ENCODE measurements at places on chromosomes 16 and 17.

GRCh38 chr17:39925282-39926134 is 1.9 kb downstream of the ORMDL3 start:
- no peak for DNase-seq

GRCh38 chr17:31134576-31134975 is 39.8 kb downstream of the NF1 start:
- no peak for DNase-seq

- DNase-seq: no peak
Measured at GRCh38 chr17:15501793-15502192, 34.4 kb upstream of the CDRT4 start.

GRCh38 chr16:28936784-28937155 is 5.0 kb downstream of the CD19 start:
- no peak for DNase-seq

GRCh38 chr16:361341-361871 is 8.9 kb upstream of the AXIN1 start:
- no peak for DNase-seq

DNA sequence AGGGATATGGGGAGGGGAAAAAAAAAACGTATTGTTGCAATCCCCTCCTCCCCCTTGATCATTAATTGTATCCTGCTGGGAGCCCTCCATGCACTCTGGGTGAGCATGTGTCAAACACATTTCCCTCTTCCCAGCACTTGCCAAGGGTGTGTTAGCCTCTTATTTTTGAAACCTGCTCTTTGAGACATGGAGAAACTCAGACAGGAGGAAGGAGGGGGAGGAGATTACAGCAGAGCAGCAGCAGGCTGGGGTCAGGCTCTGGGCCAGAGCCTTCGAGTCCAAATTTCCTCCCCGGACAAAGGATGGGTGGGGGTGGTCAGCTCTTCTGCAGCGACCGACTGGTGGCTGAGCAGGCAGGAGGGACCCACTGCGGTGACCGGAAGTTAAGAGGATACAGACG is 64.7 kb downstream of the SOX9 start:
- no peak for DNase-seq

- DNase-seq: no peak
Measured at GRCh38 chr16:23914946-23915530, 79.3 kb downstream of the PRKCB start.

DNA sequence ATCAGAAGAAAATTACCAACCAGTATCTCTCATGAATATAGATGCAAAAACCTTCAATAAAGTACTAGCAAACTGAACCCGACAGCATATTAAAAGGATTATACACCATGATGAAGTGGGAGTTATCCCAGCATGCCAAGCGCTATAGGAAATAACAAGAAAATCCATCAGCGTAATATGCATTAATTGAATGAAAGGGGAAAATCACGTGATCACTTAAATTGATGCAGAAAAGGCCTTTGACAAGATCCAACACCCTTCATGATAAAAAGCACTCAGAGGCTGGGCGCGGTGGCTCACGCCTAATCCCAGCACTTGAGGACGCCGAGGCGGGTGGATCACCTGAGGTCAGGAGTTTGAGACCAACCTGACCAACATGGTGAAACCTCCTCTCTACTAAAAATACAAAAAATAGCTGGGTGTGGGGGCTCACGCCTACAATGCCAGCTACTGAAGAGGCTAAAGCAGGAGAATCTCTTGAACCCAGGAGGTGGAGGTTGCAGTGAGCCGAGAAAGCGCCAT is 4.8 kb downstream of the CTRB2 start:
- no peak for DNase-seq

DNA sequence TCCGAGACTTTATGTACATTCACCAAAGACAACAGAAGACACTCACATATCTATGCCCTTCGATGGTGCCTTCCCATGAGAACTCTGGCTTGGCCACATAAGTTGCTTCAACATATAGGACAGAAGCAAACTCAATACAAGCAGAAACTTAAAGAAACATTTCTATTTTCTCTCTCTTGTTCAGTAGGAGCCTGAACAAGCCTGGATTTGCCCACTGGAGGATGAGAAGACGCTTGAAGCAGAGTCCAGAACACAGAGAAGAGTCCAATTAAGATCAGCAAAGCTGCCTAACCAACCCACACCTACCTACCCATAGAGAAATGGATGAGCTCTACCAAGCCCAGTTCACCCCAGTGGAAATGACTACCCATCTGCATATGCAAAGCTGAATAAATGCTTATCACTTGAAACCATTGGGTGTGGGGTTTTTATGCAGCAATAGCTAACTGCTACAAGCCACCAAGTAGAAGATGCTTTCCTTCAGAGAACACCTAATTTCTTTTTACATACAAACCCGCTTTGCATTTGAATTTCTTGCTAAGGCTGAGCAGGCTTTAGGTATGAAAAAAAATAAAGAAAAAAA is 337.9 kb upstream of the DYNLRB2 start:
- DNase-seq: no peak

GRCh38 chr16:58451945-58452401 is 48.0 kb upstream of the NDRG4 start:
- no peak for DNase-seq

DNA sequence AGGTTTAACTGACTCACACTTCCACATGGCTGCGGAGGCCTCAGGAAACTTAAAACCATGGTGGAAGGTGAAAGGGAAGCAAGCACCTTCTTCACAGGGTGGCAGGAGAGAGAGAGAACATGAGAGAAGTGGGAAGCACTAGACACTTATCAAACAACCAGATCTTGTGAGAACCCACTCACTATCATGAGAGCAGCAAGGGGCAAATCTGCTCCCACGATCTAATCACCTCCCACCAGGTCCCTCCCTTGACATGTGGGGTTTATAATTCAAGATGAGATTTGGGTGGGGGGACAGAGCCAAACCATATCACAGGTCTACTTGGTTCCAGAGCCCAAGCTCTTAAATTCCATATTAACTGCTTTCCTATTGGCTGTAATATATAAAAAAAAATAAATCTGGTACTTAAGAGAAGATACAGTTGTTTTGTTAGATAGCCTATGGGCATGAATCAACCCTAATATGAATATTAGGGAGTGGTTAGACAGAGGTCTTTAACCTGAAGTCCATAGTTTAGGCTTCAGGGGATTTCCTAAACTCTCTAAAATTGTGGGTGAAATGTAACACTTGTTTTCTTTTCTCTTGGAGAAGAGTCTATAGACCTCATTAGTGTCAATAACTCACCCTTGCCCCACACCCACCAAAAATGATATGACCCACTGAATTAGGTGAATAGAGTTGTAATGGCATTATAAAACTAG is 56.7 kb downstream of the SKAP1 start:
- DNase-seq: no peak

DNA sequence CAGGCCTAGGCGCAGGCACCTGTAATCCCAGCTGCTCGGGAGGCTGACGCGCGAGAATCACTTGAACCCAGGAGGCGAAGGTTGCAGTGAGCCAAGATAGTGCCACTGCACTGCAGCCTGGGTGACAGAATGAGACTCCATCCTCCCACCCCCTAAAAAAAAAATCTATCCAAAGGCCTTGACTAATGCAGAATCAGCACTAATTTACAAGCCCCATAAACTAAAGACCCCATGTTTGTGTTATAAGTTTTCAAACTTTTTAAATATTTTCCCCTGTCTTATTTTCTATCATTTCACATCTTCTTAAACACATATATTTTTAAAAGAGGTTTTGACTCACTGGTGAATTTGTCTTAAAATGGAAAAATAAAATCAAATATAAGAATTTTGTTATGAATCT is 713.1 kb downstream of the WWOX start:
- no peak for DNase-seq

All from NCI-H2107 (cell line).